ENCODE measurements at places on chromosomes 11 and 22.

DNA sequence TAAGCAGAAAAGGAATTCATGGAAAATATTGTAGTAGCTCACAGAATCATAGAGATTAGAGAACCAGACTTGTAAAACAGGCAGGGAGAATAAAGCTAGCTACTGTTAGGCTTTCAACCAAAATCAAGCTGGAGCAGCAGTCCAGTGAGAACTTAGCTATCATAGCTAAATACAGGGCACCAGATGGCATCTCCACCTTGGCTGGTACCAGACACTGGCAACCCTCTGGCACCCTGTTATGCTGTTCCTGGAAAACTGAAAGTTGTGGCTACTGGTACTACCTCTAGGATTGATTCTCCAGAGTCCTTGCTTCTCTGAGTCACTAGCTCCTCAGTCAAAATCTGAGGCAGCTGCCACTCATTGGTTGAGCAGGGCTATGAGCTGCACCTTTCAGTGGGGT lies 6.0 kb upstream of the DRD2 start:
- no peak for DNase-seq

DNA sequence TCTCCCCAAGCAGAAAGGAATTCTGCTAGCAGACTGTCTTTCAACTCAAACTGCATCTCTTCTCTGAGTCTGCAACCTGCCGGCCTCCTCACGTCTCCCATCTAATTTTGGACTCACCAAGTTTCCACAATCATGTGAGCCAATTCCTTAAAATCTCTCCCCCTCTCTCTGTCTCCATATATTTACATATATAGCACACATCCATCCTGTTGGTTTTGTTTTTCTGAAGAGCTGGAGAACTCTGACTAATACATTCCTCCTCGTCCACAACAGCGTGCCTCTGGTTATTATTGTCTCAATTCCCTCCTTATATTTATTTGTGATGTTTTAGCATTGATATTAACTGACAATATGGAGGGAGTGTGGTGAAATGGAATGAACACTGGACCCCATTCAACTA lies 29.6 kb upstream of the FJX1 start:
- no peak for DNase-seq

DNA sequence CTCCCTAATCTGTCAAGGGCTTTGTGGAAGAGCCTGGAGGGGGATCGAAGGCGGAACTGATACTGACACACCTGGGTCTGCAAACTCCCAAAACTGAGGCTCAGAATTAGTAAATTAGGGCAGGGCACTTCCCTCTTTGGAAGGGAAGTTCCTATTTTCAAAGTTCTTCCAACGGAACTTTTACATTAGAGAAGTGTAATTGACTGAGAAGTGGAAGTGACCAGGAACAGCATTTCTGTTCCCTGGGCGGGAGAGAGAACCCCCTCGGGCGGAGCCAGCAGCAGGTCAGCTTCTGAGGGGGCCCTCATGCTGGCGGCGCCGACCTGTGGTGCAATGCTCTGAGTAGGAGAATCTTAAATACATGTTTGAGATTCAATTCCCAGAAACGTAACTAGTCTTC lies 1.1 kb upstream of the CBL start:
- DNase-seq = no peak

- DNase-seq = no peak
Measured at GRCh38 chr22:38482662-38483308, 14.9 kb downstream of the KDELR3 start.

DNA sequence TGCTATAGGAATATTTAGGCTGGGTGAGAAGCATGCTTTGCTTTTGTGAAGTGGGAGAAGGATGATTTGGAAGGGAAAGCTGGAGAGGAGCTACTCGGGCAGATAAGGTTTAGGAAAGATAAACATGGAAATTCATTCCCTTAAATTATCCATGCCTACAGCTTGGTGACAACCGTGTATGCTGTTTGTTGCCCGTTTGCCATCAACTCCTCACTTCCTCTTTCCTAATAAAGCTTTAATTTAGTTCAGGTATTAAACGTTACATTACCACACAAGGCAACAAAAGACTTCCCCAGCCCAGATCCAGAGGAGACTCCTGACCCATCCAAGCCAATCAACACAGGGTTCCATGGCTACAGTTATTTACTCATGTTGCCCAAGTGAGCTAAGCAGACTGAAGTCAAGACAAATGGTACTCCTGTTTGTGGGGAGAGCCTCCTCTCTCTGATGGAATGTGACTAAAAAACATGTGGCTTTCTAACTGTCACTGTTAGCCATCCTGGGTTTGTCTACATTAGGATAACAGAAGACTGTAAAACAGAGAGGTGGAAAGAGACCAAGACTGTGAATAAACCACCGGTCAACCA lies 101.7 kb upstream of the GRAMD1B start:
- no peak for DNase-seq

Measured in nucleus accumbens (tissue), 56 donors.